NCI-H2081 treated with DMSO at 0.1 percent for 48 hours (cell line): ENCODE measurements at places on chromosomes 4 and X.

GRCh38 chr4:41656572-41657520 is 91.7 kb downstream of the PHOX2B start:
- DNase-seq = no peak

- DNase-seq = no peak
Observed at GRCh38 chr4:84697615-84698201, 114.8 kb downstream of the CDS1 start.

DNA sequence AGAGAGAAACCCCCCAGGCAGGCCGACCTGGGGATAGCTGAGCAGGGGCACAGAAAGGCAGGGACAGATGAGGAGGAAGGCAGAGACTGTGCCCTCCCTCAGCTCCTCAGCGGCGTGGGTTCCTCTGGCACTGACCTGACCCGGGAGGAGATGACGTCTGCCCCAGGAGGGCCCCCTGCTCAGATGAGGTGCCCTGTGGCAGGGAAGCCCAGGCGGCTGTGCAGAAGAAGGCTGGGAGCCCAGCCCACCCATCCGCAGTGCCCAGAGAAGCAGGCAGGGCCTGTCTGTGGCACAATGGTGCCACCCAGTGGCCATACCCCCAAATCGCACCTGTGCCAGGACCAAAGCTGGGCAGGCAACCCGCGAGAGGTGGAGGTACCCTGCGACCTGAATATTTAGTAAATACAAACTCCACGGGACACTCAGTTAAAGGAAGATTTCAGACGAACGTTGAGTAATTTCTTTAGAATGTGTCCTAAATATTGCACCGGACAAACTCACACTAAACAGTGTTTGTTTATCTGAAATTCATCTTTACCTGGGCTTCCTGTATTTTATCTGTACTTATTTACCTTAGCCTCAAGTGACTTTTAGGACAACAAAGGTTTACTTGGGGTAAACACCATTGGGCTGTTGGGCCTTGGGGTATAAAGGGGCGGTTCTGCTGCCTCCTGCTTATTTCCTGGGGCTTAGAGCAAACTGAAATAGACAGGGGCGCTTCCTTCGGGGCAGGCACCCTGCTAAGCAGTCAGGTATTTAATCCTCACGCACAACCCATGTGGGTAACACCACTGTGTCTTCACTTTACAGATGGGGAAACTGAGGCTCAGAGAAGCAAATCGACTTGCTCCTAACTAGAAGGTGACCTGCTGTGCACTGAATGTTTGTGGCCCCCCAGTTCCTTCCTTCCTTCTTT is 46.5 kb upstream of the HMX1 start:
- DNase-seq = no peak

DNA sequence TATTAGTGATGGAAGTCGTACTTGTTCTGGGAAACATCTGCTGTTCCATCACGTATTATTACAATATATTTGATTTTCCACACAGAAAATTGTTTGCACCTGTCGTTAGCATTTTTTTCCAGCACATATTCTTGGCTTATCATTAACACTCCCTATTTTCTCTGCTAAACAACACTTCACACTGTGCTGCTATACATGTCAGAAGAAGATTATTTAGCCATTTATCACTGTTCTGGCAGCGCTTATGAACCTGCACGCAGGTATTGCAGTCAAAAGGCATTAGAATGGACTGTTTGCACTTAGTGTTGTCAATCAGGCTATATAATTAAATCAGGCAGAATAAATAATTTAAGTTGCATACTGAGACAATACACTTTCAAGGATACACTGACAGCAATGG is 218.6 kb downstream of the CHM start:
- peak; percentile 99 for DNase-seq

DNA sequence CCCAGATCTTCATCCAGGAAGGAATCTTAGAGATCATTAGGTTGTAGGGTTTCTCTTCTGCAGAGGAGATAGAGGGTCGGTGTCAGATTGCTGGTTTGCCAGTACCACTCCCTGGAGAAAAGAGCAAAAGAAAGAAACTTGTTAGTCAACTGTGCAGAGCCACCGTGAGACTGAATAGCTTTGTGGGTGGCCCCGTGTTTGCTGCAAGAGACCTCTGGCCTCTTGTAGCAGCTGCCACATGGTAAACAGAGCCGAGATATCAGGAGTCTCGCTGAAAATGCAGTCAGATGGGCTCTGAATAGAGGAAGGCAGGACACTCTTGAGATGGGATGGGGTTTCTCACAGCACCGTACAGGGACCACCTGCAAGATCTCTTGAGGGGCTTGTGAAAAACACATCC is 149.7 kb downstream of the PTTG2 start:
- DNase-seq = no peak

GRCh38 chrX:16436348-16437188 is 213.4 kb upstream of the S100G start:
- peak; percentile 24 for DNase-seq
